Germinal center (tissue), 1 donor: ENCODE measurements at places on chromosomes 2 and 18.
A peak's percentile ranks its signal among the peaks of the same experiment; 100 is the strongest.

DNA sequence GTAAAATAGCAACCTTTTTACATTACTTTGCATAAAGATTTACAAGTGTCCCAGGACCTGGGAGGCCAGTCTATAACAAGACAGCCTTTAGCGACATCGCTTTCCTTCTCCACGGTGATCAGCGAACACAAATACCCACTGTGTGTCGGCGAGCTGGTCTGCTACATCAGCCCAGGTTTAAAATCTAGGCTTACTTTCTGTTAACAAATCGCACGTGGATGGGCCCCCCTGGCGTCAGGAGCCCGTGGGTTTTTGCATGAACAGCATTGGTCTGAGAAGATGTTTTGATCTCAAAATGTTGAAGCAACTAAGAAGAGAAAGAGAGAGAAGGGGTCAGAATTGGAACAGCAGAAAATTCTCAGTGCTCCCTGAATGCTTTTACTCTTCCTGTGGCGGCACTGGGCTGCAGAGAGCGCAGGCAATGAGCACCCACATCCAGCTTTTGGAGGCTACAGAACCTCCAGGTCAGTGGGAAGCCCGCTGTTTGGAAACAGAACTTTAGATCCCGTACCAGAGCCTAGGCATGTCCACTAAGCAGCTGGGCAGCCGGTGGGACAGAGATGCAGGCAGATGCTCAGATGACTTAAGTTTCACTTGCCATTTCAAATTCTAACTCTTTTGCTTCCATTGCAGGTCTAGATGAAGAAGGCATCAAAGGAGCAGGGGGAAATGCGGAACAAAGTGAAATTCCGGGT is 32.9 kb downstream of the CYP27C1 start:
- DNase-seq: no peak

GRCh38 chr18:13397504-13398163 is 179.1 kb downstream of the LDLRAD4 start:
- DNase-seq: no peak

GRCh38 chr2:187775196-187775595 is 221.0 kb upstream of the TFPI start:
- no peak for DNase-seq

DNA sequence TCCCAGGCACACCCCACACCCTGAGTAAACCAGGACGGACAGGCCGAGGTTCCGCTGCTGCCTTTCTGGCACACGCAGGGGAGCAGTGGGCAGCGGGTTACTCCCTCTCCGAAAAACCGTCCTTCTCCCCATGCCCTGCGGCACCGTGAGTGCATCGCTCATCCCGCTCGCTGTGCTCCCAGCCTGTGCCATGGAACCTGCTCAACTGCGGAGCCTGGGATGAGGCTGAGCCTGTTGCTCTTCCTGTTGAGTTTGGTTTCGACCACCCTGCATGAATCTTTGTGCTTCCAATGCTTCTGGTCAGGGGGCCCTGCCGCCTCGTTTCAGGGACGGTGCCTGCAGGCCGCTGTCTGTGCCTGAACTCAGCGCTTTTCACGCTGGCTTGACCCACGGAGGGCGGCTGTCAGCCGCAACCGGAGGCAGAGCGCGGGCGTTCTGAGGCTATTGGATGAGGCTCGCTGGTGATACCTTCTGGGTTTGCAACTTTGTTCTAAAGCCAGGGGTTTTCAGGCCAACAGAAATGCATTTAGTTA is 106.7 kb downstream of the MBP start:
- no peak for DNase-seq

DNA sequence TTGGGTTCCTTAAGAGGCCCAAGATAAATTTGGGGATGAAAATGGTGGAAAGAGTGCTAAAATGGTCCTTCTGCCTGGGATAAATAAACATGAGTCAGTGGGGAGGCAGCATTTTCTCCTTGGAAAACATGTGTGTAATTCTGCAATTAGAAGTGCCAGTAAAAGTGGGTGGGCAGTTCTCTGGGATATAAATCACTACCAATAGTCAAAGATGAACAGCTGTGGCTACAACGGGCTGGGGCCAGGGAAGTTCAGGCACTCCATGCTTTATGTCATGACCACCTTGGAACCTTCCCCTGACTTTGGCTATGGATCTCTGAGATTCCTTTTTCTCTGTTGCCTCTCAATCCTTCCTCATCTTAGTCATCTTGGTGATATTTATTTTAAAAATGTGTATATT is 56.5 kb upstream of the CYRIA start:
- no peak for DNase-seq

DNA sequence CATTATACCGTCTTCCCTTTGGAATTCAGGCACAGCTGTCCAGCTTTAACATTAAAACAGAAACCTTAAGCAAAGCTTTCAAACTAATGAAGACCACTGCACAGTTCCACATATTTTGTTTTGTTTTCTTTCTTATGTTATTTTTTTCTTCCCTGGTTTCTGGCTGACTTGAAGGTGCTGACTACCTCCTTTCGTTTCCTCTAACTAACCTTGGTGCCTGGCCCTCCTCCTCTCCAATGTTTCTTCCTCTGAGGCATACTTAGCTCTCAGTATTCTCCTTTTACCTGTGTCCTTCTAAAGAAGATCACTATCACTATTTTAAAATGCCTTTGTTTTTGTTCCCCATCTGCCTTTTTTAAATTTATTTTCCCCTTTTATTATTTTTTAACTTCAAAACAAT is 433.3 kb upstream of the SPHKAP start:
- DNase-seq: no peak

DNA sequence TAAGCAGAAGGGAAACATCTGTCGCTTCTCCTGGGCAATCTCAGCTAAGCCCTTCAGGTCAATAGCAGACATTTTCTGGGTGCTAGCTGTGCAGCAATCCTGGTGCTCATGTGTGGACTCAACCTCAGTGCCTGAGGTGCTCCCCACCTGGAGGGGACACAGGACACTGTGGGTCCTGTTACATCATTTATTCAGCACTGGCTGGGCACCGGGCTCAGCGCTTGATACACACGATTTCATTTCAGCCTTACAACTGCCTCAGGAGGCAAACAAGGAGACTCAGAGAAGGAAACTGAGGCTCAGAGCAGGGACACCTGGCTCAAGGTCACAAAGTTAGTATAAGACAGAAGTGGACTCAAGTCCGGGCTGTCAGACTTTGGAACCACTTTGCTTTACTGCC is 46.7 kb downstream of the MARCO start:
- no peak for DNase-seq

DNA sequence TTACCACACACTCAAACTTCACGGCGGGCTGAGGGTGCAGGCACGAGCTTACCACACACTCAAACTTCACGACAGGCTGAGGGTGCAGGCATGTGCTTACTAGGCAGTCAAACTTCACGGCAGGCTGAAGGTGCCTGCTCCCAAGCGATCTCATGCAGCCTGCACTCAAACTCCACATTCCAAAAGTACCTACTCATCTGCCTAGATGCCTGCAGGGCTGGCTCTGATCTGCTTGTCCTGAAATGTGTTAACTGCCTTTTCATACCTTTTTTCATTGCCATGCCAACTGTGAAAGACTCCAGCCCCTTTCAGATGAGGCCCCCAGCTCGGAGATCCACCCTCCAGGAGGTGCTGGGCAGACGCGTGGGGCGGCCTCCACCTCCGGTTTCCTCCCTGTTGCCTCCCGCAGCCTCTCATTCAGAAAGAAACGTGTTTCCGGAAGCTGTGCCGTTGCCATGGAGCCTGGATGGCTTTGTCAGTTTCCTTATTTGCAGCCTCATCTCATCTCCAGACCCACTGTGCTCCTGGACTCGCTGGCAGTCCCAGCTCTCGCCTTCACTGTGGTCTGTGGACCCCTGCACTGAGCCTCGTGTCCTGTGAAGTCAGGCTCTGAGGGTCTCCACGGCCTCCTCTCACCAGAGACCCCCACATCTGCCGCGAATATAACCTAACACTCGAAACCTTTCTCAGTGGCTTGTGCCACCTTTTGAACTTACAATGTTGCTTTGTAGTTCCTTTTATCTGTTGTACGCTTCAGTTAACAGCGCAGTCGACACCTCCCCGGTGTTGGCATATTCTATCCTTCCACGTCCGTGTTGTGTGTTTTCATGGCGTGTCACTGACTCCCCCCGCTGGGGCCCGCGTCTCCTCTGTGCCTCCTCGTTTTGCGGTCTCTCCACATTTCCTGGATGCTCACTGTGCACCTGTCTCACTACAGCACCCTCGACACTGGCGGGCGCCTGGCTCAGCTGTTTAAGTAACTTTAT is 106.1 kb upstream of the ALKAL2 start:
- peak; percentile 20 for DNase-seq

- DNase-seq: no peak
Observed at GRCh38 chr2:29117636-29118303, 2.6 kb downstream of the CLIP4 start.

GRCh38 chr18:59500765-59501164 is 141.7 kb upstream of the LMAN1 start:
- no peak for DNase-seq

- DNase-seq: no peak
Observed at GRCh38 chr2:153027533-153027932, 309.1 kb downstream of the ARL6IP6 start.

DNA sequence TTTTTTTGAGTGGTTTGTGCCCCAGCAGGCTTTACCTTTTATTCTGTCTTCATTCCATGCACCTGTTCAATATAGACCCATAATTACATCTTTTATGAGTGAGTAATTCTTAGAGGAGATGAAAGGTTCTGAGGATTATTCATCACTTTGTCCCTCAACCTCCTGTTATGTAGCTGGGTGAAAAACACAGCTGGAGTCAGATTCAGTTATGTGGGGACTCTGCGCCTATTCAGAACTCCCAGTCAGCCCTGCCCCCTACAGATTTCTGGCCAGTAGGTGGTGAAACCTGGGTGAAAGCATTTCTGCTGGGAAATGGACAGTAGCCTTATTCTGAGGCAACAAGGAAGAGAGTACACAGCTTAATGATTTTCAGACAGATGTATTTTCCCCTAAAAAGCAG is 107.8 kb downstream of the MGAT5 start:
- no peak for DNase-seq

GRCh38 chr2:34098256-34098655 is 499.2 kb upstream of the FAM98A start:
- no peak for DNase-seq

DNA sequence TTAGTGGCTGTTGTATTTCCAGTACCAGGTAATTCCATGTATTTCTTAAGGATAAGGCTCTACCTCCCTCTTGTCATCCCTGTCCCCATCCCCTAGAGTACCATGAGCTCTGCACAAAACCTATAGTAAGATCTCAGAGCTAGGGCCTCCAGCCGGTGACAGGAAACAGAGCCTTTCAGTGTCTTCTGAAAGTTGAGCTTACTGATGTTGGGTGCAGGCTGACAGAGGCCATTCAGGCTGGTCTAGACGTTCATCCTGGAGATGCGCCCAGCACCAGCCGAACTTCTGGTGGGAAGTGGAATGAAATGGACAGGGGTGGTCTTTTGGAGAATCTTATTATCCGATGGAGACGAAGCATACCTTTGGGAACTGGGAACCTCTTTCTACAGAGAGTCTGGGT is 16.7 kb upstream of the LYPD6B start:
- DNase-seq: no peak
